ENCODE measurements at places on chromosomes 5 and 9.

- no peak for DNase-seq
Observed at GRCh38 chr5:68250661-68251298, 35.2 kb downstream of the PIK3R1 start.

DNA sequence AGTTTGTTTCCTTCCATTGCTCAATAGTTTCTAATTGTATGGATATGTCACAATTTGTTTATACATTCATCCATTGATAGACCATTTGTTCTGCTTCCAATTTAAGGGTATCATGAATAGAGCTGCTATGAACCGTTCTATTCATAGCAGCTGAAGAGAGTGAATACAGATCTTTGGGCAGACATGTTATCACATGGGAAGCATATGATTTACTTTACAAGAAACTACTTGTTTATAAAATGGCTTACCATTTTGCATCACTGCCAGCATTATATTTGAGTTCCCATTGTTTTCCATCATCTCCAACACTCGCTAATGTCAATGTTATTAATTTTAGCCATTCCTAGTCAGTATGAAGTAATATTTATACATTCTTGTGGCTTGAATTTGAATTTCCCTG lies 549.0 kb downstream of the MAT2B start:
- no peak for DNase-seq

DNA sequence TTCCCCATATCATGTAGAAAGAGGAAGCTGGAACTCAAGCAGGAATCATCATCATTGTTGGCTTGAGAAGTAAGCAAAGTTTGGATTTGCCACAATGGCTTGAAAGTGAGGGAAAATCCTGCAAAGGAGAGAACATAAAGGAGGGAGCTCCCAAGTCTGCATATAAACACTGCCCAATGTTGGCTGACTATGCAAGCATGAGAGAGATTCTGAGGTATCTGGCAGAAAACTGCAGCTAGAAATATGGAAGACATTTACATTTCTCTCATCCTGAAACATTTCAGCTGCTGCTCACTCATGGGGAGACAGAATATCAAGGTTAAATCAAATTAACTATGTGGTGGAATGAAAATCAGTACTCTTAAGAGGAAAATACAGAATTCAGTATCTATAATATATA lies 415.6 kb upstream of the TNC start:
- no peak for DNase-seq

- no peak for DNase-seq
Observed at GRCh38 chr5:149799119-149799623, 69.1 kb downstream of the PPARGC1B start.

DNA sequence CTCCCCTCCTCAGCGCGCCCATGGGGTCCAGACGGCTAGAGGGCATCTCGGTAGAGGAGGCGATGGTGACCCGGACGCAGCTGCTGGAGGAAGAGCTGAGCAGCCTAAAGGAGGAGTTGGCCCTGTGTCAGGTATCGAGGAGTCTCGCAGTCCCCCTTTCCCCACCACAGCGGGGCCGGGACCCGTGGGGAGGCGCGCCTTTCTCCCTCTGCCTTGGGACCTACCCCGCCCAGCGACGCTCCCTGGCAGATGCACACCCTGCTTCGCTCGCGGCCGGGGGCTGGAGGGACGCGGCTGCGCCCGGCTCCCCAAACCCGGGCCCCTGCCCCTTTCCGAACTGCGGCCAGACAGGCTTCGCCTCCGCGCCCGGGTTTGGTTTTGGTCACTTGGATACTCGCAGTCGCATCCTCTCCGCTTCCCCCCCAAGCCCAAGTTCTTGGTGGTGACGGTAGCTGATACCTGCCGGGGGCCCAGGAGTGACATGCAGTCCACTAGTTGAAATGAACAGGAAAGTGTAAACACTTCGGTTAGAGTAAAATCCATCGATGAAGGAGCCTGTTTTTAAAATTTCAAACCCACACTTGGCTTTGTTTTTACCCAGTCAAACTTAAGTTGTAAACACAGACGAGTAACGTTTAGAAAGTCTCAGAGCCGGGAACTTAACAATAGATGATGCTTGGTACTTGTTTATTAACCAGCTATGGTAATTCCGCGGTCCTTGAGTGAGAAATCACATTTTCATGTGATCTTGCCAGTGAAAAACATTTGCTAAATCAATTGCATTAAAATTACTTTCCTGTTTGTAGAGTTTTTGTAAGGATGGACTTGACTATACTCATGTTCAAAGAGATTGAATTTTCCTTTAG lies 688 bp downstream of the CNTLN start:
- DNase-seq: peak; percentile 47

- DNase-seq: no peak
Observed at GRCh38 chr5:130158036-130158435, 253.8 kb downstream of the CHSY3 start.

DNA sequence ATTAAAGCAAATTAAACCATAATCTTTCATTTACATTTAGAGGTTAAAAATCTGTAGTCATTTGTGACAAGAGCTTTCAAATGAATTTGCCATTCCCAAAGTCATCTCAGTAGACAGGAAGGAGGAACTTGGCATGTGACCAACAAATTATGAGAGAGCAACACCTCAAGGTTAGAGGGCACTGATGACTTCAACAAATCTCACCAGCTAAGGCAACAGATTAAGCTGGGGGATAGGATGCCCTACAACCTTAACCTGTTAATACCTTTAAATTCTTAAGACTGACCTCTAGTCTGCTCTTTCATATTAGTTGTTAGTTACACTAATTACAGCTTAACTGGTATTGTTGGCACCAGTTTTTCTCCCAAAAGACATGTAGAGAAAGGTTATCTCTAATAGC lies 18.4 kb downstream of the POU5F2 start:
- no peak for DNase-seq

- no peak for DNase-seq
Observed at GRCh38 chr9:2126331-2126803, 111.2 kb downstream of the SMARCA2 start.
